ENCODE measurements at places on chromosomes 13 and 19. TPM values are rescaled to one million over a fixed set of nuclear protein-coding genes. Genes with fewer than 3 reads are reported as not detected.
A peak's percentile ranks its signal among the peaks of the same experiment; 100 is the strongest.

The PTH2 gene
- not detected for total RNA-seq

GRCh38 chr19:17938092-17938845 is 5.5 kb downstream of the CCDC124 start:
- H3K4me3 ChIP-seq: no peak overlapping the region
- peaks cover 9% of the 10 kb centered on the region for H3K4me1 ChIP-seq
- no peaks in the 10 kb centered on the region for H3K36me3 ChIP-seq
- no peak overlapping the region for H3K27ac ChIP-seq
- H3K27me3 ChIP-seq: no peaks in the 10 kb centered on the region
- DNase-seq: peak; percentile 81

The PTGIR gene
- total RNA-seq: 2.2 TPM

The PLIN4 gene
- total RNA-seq: 33.7 TPM

The APOC4 gene
- not detected for total RNA-seq

DNA sequence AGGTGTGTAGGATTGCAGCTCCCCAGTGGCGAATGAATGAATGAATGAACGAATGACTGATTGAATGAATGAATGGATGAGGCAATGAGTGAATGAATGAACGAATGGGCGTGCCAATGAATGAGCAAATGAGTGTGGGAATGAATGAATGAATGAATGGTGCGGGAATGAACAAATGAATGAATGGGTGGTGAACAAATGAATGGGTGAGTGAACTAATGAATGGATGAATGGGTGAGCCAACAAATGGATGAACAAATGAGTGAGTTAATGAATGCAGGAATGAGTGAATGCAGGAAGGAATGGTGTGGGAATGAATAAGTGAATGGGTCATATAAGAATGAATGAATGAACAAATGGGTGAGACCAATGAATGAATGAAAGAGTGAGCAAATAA is 14.7 kb downstream of the ANKRD24 start:
- H3K4me3 ChIP-seq: no peak overlapping the region
- H3K27me3 ChIP-seq: peaks cover 73% of the 10 kb centered on the region
- H3K4me1 ChIP-seq: peaks cover 8% of the 10 kb centered on the region
- H3K36me3 ChIP-seq: no peaks in the 10 kb centered on the region
- no peak overlapping the region for H3K27ac ChIP-seq

GRCh38 chr13:98721825-98722510 is 30.5 kb downstream of the SLC15A1 start:
- no peak for DNase-seq
- H3K27ac ChIP-seq: no peak overlapping the region
- H3K4me3 ChIP-seq: no peak overlapping the region
- H3K27me3 ChIP-seq: no peaks in the 10 kb centered on the region
- H3K4me1 ChIP-seq: no peaks in the 10 kb centered on the region

The KIR2DL1 gene
- not detected for total RNA-seq

DNA sequence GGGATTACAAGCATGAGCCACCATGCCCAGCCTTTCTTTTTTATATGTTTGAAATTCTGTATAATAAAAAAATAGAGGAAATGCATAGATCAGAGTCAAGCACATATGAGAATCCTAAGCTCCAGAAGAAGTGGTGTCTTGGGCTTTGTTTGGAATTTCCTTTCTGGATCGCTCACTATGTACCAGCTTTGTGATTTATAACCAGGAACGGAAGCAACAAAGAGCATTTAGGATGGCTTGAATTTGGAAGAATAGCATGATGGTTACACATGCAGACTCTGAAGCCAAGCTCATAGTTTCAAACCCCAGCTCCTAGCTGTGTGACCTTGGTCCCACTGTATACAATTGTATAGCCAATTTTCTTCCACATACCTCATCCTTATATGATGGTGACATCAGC is 28.0 kb upstream of the SLC15A1 start:
- no peaks in the 10 kb centered on the region for H3K36me3 ChIP-seq
- H3K27me3 ChIP-seq: no peaks in the 10 kb centered on the region
- no peak overlapping the region for H3K4me3 ChIP-seq
- H3K4me1 ChIP-seq: no peaks in the 10 kb centered on the region
- H3K27ac ChIP-seq: no peak overlapping the region
- no peak for DNase-seq
